ENCODE measurements at places on chromosomes 7 and 10.

GRCh38 chr7:36349626-36350025 lies 40.0 kb upstream of the ANLN start:
- no peak for DNase-seq

DNA sequence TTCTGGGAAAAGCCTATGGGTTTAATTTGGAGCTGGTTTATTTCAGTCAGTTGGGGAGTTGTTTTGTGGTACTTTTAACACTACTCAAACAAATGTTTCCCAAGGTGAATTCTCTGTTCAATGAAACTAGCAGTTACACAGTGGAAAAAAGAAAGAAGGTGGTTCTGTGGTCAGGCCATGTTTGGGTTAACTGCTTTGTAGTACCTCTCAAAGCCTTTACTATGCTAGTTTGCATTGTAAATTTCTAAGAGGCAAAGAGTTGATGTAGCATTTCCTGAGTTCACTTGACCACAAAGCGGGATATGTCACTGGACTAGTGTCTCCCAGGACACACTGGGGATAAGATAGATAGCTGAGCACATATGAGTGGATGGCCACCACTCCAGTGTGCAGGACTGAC lies 145.4 kb downstream of the KIF20B start:
- DNase-seq = no peak

GRCh38 chr7:107196834-107197610 lies 28.2 kb downstream of the HBP1 start:
- no peak for DNase-seq

DNA sequence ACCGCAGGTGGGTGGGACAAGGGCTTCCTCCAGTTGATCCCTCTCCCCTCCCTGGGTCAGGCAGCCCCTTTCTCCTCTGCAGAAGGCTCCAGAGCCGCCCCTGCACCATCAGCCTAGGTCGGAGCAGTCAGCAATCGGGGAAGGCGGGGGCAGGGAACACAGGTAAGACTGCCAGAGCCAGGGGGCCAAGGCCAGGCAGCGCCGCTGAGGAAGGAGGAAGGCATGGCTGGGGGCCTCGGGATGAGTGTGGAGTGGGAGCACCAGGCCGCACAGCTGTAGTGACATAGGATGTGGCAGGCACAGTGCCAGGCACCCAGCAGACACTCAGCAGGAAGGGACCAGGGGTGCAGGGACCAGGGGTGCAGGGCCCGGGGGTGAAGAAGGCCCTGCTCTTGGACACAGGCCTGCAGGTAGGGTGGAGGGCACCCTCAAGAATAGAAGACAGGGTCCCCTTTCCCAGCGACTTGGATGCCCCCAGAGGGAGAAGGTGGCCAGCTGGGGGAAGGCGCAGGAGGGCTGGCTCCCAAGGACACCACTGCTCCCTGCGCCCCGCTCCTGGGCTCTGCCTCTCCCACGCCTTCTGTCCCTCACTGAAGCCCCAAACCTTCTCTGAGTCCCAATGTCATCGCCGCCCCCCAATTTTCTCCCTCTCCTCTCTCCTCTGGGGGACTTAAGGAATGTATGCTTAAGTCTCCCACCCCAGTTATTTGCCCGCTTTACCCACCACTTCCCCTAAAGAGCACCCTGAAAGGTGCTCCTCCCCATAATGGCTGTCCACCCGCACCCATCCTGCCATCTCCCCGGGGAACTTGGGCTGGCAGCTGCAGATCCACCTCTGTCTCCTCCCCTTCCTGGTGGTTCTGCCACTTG lies 38.5 kb downstream of the CAMK2B start:
- DNase-seq = peak; percentile 4

DNA sequence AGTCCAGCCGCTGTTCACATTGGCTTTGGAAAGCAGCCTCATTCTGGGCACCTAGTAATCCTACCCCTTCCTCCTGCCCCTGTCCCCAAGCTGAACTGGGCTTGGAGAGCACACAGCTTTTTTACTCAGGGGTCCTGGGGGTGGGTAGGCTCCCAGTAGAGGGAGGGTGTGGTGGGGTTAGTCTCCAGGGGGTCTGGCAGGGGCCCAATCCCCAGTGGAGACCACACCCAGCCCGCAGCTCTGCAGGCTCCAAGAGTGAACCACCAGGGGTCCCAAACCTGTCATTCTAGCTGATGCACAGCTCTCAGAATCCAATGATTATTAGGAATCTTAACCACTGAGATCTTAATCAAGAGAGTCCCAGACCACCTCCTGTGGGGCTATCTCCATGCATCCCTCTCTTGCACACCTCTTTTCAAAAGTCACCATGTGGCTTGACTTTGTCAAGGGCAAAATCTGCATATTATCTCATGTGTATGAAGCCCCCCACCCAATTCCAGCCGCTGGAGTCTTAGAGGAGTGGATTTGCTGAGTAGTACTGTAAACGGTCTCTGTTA lies 2.7 kb downstream of the HOXA11 start:
- DNase-seq = no peak

GRCh38 chr10:95248989-95249388 lies 41.8 kb downstream of the PDLIM1 start:
- DNase-seq = no peak

GRCh38 chr10:44467090-44467489 lies 82.2 kb upstream of the CXCL12 start:
- DNase-seq = no peak

- DNase-seq = peak; percentile 68
Measured at GRCh38 chr7:129376076-129376777, 58.0 kb upstream of the STRIP2 start.

- no peak for DNase-seq
Measured at GRCh38 chr10:78895469-78895868, 173.3 kb upstream of the ZMIZ1 start.

DNA sequence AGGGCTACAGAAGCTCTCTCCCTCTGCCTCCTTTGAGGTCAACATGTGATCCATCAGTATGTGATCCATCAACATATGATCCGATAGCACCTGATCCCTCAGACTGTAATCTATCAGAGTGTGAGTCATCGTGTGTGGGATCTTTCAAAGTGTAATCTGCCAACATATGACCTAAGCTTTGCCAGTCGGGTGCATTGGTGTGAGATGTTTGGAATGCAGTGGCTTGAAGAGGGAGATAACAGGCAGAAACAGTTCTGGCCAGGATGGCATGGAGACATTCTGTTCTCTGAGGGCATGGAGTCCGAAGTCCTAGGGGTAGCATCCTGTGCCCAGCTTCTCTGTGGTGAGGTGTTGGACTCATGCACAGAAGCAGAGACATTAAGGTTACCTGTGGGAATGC lies 217.7 kb upstream of the ETV1 start:
- DNase-seq = no peak

GRCh38 chr10:99172128-99172738 lies 63.4 kb downstream of the HPSE2 start:
- DNase-seq = no peak

- no peak for DNase-seq
Measured at GRCh38 chr10:103688491-103688890, 166.9 kb downstream of the SH3PXD2A start.

GRCh38 chr7:107628461-107629064 lies 32.1 kb upstream of the SLC26A4 start:
- no peak for DNase-seq

- DNase-seq = no peak
Measured at GRCh38 chr7:98315318-98315993, 34.0 kb downstream of the BRI3 start.

Measured in activated CD4-positive, alpha-beta memory T cell treated with anti-CD3 and anti-CD28 coated beads for 36 hours (primary cell).